ENCODE measurements at places on chromosomes 11 and 22.

DNA sequence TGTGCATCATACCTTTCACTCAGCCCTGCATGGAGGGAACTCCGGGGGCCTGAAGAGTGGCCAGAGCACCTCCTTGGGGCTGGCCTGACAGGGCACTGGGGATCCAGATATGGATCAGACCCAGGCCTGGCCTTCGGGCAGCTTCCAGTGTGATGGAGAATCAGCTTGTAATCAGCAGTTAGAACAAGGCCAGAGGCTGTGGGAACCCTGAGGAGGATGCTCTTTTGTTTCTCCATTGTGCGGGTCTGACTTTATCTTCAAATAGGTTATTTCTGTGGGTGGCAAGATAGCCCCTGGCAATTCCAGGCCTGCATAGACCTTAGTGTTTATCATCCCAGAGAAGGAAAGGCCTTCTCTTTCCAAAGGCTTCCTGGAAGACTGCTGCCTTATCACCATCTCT lies 12.3 kb downstream of the DGAT2 start:
- DNase-seq, result no peak

- DNase-seq, result no peak
Measured at GRCh38 chr11:11211186-11211585, 141.9 kb downstream of the CSNK2A3 start.

DNA sequence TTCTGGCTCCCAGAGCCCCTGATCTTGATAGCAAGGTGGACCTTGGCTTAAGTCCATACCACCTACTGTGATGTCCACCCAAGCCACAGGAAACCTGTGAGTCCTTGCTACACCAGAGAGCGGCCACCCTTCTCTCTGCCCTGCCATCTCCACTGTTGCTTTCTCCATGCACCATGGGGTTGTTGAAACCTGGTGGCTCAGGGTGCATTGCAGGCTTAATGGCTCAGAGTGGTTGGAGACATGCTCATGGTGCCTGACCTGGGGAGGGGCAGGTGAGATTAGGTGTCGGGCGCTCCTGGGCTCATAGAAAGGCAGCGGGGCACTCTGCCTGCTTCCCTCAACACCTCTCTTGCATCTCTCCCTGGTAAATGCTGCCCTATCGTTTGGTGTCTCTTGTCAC lies 25.0 kb upstream of the CACNG2 start:
- no peak for DNase-seq

DNA sequence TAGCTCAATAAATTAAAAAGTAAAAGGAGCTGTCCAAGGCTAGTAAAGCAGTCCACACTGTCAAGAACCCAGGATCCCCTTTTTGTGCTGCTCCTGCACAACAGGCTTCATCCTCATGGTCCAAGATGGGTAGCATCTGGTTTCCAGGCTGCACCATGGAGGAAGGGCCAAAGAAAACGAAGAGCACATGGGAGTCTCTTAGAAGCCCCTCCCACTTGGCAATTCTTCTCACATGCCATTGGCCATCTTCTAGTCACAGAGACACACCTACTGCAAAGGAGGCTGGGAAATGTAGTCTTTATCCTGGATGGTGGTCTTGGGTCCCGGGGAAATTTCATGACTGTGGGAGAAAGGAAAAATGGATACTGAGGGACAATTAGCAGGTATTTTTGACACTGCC lies 37.8 kb downstream of the PRR5L start:
- DNase-seq, result no peak

- DNase-seq, result no peak
Measured at GRCh38 chr11:8828046-8828445, 82.9 kb upstream of the AKIP1 start.

DNA sequence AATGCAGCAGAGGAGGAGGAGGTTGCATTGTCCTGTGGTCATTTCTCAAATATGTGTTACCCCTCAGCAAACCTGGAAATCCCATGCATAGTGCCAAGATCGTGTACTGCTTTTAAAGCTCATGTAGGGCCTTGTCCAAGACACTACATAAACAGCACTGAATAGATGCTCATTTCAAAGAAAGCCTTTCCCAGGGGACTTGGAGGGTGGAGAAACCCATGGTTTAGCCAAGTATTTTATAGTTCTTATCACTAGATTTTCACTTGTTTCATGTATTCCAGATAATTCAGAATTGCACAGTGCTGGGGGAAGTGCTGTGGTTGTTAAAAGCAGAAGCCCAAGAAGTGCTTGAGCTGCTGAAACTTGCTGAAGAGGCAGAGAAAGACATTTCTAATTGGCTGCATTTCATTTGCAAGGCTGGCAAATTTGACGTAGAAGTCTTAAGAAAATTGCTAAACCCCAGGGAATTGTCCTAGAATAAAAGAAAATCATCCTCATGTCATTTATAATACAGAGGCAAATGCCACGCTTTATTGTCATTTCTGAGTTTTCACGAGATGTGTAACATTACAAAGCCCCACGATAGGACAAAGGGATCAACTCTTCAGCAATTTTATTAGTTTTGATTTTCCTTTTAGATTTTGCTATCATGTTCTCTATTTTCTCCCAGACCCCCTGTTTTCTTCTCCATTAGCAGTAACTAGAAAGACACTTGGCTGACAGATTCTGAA lies 20.1 kb downstream of the CSRP3 start:
- no peak for DNase-seq

DNA sequence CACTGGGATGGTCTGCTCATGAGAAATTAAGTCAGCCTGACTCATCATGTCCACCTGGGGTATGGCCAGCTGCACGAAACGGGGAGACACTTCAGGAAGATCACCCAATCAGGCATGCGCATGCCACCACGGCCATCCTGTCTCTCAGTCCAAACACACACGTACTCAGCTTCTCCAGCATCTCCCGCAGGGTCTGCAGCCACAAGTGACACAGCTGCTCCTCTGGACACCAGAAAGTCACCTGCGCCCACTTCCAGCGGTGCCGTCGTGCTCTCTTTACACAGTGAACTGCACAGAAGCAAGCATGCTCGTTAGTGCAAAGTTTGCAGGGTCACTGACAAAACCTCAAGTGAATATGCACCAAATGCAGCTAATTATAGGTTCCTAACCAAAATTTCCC lies 18.1 kb downstream of the CERK start:
- DNase-seq, result no peak

GRCh38 chr22:20748731-20749428 lies 25.0 kb upstream of the SERPIND1 start:
- DNase-seq, result no peak

DNA sequence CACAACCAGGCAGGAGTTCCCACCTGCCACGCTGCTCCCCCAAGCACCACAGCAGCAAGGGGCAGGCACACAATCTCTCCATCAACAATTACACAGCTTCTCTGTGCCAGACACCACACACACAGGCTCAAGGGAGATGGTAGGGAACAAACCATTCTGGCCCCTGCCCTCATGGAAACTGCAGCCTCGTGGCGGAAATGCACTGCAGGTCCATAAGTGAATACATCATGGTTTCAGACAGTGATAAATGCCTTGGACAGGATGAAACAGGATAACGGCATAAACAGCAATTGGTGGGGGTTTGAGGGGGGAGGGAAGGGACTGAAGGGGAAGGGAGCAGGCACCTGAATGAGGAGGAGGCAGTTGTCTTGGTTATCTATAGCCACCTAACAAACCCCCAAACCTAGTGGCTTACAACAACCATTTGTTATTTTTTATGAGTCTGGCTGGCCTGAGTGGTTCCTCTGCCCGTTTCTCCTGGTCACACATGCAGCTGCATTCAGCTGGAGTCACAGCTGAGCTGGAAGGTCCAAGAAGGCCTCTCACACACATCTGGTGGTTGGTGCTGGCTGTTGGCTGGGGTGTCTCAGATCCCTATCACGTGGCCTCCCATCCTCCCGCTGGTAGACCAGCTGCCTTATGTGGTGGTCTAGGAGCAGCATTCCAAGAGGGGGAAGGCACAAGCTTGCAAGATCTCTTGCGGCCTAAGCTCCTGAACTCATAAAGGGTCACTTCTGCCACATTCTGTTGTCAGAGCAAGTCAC lies 15.0 kb upstream of the YWHAH start:
- no peak for DNase-seq

DNA sequence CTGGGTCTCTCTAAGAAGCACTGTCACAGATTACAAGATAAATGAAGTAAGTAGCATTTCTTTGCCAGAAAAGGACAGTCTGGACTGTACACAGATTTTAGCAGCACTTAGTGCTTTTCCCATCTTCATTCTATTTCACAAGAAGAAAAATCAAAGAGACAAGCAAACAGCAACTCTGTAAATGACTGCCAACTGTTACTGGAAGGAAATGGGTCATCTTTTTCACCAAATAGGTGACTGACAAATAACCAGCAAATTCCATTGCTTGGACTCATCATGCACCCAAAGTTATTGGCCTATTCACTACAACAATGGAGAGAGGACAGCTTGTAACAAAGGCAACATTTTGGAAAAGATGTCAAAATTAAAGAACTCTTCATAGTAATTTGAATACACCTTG lies 28.9 kb upstream of the CARD18 start:
- no peak for DNase-seq

DNA sequence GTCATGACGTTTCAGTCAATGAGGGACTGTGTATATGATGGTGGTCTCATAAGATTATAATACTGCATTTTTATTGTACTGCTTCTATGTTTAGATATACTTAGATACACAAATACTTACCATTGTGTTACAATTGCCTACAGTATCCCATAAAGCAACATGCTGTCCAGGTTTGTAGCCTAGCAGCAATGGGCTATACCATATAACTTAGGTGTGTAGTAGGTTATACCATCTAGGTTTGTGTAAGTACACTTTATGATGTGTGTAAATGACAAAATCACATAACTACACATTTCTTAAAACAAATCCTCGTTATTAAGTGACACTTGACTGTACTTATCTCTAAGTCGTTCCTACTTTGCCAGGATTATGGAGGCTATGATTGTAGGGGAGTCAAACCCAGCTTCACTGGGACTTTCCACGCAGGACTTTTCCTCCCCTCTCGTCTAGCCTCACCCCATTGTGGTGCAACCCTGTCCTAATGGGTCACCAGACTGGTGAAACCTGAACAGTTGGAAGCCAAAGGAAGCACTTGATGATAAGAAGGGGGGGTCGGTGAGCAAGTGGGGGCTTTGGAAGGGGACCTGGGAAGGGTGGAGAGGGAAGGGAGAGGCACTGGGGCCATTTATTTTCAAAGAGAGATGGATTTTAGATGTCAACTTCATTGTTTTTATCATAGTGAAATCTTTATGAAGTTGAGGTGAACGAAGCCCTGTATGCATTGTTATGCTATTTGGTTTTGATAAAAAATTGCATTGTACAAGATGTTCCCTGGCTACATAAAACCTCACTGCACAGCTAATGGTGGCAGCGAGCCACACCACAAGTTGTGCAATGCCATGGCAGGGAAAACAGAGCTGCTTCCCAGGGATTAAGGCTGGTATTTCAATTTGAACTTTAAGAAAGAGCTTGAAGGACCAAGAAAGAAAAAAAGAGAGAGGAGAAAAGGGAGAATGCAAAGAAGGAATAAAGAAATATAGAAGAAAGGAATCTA lies 129.1 kb downstream of the EHF start:
- no peak for DNase-seq

- DNase-seq, result peak; percentile 19
Measured at GRCh38 chr22:29782061-29782845, 15.1 kb downstream of the UQCR10 start.

GRCh38 chr11:20739107-20739506 lies 69.7 kb downstream of the NELL1 start:
- no peak for DNase-seq

DNA sequence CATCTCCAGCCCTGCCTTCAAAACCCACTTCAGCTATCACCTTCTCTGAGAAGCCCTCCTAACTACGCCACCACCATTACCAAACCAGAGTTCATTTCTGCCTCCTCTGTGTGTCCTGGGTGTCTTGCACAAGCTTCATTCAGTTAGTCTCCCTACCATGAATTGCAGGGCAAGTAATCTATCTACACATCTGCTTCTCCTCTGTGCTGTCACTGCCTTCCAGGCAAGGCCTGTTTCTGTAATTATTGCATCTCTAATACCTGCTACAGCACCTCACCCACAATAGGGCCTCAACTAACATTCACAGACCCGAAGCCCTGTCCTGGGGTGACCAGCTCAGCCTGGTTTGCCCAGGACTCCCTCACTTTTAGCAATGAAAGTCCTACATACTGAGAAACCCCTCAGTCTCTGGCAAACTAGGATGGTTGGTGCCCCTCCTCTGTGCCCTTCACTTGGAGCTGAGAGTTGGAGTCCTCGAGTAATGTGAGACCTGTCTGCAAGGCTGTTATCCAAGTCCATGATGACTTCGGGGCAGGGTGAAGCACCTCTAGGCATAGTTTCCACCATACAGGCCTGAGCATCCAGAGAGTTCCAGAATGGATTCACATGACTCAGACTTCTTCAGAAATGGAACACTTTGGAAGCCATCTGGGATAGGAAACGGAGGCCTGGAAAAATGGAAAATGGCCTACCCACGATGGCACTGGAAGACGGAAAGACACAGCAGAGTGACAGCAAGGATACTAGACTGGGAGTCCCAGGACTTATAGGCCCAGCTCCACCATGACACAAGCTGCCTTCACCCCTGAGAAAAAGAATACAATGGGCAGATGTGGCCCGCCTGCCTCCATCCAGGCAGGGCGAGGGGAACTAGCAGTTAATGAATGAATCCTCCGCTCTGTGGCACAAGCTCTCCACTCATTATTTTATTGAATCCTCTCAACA lies 269.3 kb downstream of the BUD13 start:
- no peak for DNase-seq

GRCh38 chr11:118547132-118547531 lies 16.1 kb downstream of the TMEM25 start:
- no peak for DNase-seq

- DNase-seq, result no peak
Measured at GRCh38 chr22:31349960-31350359, 3.8 kb upstream of the PATZ1 start.

- peak; percentile 58 for DNase-seq
Measured at GRCh38 chr11:86438685-86439084, 64.0 kb downstream of the CCDC81 start.

GRCh38 chr22:39135092-39135896 lies 17.2 kb downstream of the CBX7 start:
- DNase-seq, result peak; percentile 18

GRCh38 chr11:117712530-117712929 lies 84.5 kb downstream of the DSCAML1 start:
- DNase-seq, result no peak

GRCh38 chr11:27018902-27019529 lies 21.6 kb upstream of the BBOX1 start:
- no peak for DNase-seq

Measured in RCC 7860 (cell line).